K562 (cell line): ENCODE measurements at places on chromosomes 6 and 20. TPM values are rescaled to one million over a fixed set of nuclear protein-coding genes. Genes with fewer than 3 reads are reported as not detected.

DNA sequence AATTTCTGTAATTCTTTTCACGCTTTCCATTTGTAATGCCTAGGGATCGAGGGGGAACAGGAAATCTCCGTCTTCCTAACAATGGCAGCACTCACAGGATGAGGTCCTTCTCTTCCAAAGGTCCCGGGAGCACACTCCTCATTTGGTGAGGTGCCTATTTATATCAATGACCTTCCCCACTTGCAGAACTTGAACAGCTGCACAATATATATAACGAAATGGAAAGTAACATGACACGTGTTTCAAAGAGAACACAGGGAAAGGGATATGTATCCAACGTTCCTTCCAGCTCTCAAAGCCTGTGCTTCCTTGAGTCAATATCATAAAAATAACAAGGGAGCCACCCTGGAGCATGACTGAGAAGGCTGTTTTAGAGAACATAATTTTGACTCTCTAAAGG lies 78.6 kb upstream of the RBM24 start:
- no peaks in the 10 kb centered on the region for H3K4me1 ChIP-seq
- no peak for DNase-seq
- no peaks in the 10 kb centered on the region for H3K36me3 ChIP-seq
- H3K27ac ChIP-seq: no peak overlapping the region

- H3K27ac ChIP-seq: no peak overlapping the region
- H3K4me3 ChIP-seq: no peak overlapping the region
- no peaks in the 10 kb centered on the region for H3K27me3 ChIP-seq
- peaks cover 16% of the 10 kb centered on the region for H3K4me1 ChIP-seq
Measured at GRCh38 chr6:31090275-31090972, 22.0 kb downstream of the C6orf15 start.

DNA sequence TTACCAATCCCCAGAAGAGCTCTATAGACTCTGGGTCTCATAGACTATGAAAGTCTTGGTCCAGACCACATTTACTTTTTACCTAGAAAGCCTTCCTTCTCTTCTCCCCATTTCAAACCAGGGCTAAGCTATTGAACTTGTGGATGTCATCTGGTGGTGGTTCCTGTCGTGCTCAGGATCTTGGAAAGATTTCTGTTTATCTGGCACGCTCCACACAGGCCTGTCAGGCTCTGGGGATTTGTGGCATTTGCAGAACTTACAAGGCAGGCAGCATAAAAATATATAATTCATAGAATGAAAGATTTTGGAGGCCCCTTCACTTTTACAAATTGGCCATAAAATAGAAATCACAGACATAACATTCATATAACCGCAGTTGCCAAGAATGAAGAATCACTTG lies 188.1 kb downstream of the UST start:
- no peaks in the 10 kb centered on the region for H3K36me3 ChIP-seq
- H3K27ac ChIP-seq: no peak overlapping the region
- H3K27me3 ChIP-seq: no peaks in the 10 kb centered on the region
- H3K4me1 ChIP-seq: no peaks in the 10 kb centered on the region

- H3K27me3 ChIP-seq: no peaks in the 10 kb centered on the region
- no peaks in the 10 kb centered on the region; the same call in 2 of the 3 replicates for H3K4me1 ChIP-seq
- peaks cover 66% of the 10 kb centered on the region for H3K36me3 ChIP-seq
- no peak for DNase-seq
- H3K27ac ChIP-seq: no peak overlapping the region
Measured at GRCh38 chr6:160005861-160006540, 37.1 kb downstream of the IGF2R start.

- no peak overlapping the region for H3K4me3 ChIP-seq
Measured at GRCh38 chr6:88813045-88813444, 150.4 kb downstream of the RNGTT start.

DNA sequence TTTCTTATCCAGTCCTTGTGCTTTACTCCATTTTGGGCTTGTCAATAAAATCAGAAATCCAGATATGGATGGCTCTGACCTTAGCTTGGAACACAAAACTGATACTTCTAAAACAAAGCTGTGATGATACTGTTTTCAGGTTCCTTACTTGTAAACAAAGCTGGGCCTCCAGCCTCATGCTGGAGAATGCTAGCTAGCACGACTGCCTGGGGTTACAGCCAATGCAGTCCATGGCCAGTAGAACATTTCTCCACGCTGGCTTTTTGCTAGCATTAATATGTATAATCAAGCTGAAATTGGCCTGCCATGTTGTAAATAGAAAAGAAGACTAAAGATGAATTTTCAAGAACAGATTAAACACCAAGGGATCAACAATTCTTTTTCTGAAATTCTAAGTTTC lies 63.9 kb downstream of the MTHFD1L start:
- no peaks in the 10 kb centered on the region for H3K4me1 ChIP-seq
- H3K36me3 ChIP-seq: peaks cover 66% of the 10 kb centered on the region
- no peaks in the 10 kb centered on the region for H3K27me3 ChIP-seq
- no peak overlapping the region for H3K4me3 ChIP-seq
- no peak for DNase-seq
- no peak overlapping the region for H3K27ac ChIP-seq

SLC35D3 gene
- not detected in 2 replicates for total RNA-seq

TRIM40 gene
- not detected in 2 replicates for total RNA-seq

PSMG4 gene
- total RNA-seq: 74.4 and 81.6 TPM in 2 replicates

GRCh38 chr6:86357877-86358276 lies 579.5 kb upstream of the HTR1E start:
- DNase-seq: no peak
- no peak overlapping the region for H3K27ac ChIP-seq
- no peak overlapping the region for H3K4me3 ChIP-seq
- H3K36me3 ChIP-seq: no peaks in the 10 kb centered on the region

GRCh38 chr20:37798312-37798711 lies 104.5 kb downstream of the CTNNBL1 start:
- H3K36me3 ChIP-seq: peaks cover 5% of the 10 kb centered on the region; the same call in 2 of the 3 replicates
- H3K4me3 ChIP-seq: no peak overlapping the region
- DNase-seq: no peak
- no peak overlapping the region for H3K27ac ChIP-seq

DNA sequence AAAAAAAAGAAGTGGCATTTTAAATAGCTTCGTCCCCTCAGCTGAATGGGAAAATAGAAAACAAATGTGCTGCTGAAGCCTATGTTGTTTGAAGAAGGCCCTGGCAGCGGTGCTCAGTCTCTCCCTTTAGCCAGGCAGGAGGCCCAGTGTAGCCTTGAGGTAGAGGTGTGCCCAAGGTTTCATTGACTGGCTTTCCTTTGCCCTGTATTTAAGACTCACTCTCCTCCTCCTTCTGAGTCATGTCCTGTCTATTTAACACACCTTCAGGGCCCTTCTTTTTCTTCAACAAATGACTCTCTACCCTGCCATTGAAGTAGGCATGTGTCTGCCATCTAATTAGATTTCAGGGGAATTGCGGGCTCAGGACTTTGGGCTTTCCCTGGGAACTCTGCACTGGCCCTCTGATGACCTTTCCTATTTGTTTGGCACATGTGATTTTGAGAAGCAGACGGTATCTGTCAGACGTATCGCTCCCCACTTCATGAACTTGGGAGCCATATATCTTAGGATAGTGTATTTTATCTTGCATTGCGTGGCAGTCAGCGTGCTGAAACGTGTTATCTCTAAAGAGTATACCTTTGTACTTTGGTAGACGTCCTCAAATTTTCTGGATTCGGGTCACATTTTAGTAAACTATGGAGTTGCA lies 4.3 kb downstream of the TJAP1 start:
- no peak for DNase-seq
- H3K4me1 ChIP-seq: peaks cover 19% of the 10 kb centered on the region
- H3K36me3 ChIP-seq: peaks cover 11% of the 10 kb centered on the region; the same call in 2 of the 3 replicates
- no peaks in the 10 kb centered on the region for H3K27me3 ChIP-seq
- no peak overlapping the region for H3K27ac ChIP-seq

DNA sequence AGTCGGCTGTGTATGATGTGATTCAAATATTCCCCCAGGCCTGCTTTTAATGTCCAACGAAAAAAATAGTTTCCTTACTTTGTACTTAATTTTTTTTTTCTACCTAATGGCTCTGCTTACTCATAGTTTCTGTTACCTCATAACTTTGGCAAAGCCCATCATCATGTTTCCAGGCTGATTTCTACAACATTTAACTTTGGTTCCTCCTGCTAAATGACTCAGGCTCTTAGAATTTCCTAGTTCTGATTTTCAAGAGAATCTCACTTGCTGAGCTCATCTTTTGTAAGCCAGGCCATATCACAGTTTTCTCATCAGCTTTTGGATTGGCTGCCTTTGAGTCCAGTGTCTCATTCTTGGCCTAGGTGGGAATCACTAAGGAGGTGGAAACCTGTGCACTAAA lies 323.1 kb downstream of the HDGFL1 start:
- H3K4me1 ChIP-seq: no peaks in the 10 kb centered on the region
- no peaks in the 10 kb centered on the region for H3K27me3 ChIP-seq
- no peaks in the 10 kb centered on the region for H3K36me3 ChIP-seq

KIF6 gene
- total RNA-seq: not detected in 2 replicates

- H3K27me3 ChIP-seq: peaks cover 22% of the 10 kb centered on the region
- H3K36me3 ChIP-seq: no peaks in the 10 kb centered on the region
- DNase-seq: no peak
- no peak overlapping the region for H3K27ac ChIP-seq
Measured at GRCh38 chr20:38298768-38299288, 5.1 kb upstream of the BPI start.

GRCh38 chr6:36224918-36225461 lies 28.4 kb downstream of the BRPF3 start:
- no peaks in the 10 kb centered on the region for H3K27me3 ChIP-seq
- H3K4me3 ChIP-seq: no peak overlapping the region
- peaks cover 5% of the 10 kb centered on the region for H3K4me1 ChIP-seq
- peaks cover 35% of the 10 kb centered on the region; the same call in 2 of the 3 replicates for H3K36me3 ChIP-seq
- peak; percentile 93 for DNase-seq
- peak overlapping the region; percentile 20; the same call in 2 of the 3 replicates for H3K27ac ChIP-seq

GRCh38 chr20:38260378-38261053 lies at the start of gene KIAA1755:
Gene KIAA1755, minus strand, starts transcription at chr20:38260735. Its CDS starts 235 bp downstream, at chr20:38260500.
- peaks cover 51% of the 10 kb centered on the region for H3K27me3 ChIP-seq
- no peaks in the 10 kb centered on the region for H3K36me3 ChIP-seq
- no peak within 1 kb of the TSS for H3K27ac ChIP-seq
- H3K4me3 ChIP-seq: no peak within 1 kb of the TSS
- H3K4me1 ChIP-seq: no peaks in the 10 kb centered on the region
- DNase-seq: peak; percentile 24

DNA sequence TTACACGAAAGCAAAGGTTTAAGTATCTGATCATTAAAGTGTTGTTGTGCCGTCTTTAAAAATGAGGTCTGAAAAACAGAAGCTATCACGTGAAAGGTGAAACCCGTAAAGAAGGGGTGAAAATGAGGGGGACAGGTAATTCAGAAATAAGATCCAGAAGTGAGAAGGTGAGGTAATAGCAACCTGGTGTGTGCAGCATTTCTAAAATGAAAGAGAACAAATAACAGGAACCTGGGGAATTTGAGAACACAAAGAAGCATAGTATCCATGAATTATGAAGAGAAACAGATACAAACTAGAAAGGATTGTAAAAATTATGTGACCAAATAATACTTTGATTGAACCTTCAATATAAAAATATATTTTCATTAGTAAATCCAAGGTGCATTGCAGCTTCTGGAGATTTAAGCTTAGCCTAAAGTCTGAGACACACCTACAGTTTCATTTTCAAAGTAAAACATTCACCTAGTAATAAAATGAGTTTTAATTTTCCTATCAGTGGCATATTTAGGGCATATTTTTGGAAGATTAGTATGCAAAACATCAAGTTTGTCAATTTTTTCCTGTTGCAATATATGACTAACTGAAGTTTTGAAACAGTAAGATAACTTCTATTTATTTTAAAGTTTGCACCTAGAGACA lies 1.4 kb downstream of the HEY2 start:
- H3K4me3 ChIP-seq: no peak overlapping the region
- no peaks in the 10 kb centered on the region for H3K36me3 ChIP-seq
- DNase-seq: no peak
- peaks cover 12% of the 10 kb centered on the region; the same call in 2 of the 3 replicates for H3K4me1 ChIP-seq
- peaks cover 50% of the 10 kb centered on the region for H3K27me3 ChIP-seq
